C1 segment of cervical spinal cord (tissue), 14 donors: ENCODE measurements at places on chromosomes 4 and X.

DNA sequence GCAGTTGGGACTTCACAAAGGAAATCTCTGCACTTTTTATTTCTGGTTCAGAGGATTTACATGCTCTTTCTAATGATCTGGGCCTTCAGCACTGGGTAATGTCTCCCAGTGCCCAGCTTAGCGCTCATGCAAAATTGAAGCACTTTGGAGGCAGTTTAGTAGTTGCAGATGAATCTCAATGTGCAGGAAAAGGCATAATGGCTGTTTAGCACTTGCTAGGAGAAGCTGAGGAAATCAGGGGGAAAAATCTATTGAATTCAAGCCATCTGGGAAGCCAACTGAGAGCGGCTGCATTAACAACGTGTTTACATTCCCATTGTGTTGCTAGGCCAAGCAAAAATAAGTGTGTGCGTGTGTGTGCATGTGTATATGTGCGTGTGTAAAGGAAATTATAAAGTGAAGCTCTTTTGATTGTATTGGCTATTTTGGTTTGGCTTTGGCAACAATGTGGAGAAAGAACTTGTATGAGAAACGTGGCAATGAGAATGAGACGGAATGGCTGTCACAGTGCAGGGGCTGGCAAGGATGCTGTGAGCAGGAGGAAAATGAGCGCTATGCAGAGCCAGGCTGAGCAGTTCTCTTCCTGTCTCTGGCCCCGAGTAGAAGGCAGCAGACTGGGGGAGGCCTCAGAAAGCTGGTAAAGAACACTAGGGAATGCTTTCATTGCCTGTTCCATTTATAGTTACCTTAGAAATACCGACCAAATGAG, 231.5 kb downstream of the UNC5C start:
- no peak for DNase-seq

DNA sequence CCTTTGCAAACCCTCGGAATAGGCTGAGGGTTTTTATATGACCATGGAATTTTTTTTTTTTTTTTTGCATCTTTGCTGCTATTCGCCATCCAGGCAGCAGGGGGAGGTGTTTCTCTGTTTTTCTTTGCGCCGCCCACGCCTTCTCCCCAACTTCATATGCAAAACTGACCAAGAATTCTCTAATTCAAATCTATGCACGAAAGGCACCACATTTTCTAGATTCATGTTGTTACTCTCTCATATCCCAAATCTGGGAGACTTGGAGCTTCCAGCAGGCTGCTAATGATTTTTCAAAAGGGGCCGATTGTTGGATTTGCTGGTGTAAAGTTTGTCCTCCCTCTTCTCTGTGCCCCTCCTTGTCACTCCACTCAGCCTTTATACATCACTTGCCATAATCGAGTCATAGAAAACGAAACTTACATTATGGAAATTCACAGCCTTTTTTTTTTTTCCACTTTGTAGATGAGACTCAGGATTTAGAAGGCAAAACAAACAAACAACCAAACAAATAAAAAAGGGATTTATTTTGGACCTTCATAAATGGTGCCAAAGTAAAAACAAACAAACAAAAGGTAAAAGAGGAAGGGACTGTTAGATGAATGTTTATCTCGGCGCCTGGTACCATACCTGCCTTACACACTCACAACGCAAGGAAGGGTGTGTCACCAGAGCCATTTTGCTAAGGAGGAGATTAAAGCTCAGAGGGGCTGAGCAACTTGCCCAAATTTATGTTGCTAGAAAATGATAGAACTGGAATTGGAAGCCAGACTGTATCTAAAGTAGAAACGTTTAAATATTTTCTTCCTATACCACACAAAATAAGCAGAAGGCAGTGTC, 29.3 kb upstream of the BOD1L1 start:
- no peak for DNase-seq

DNA sequence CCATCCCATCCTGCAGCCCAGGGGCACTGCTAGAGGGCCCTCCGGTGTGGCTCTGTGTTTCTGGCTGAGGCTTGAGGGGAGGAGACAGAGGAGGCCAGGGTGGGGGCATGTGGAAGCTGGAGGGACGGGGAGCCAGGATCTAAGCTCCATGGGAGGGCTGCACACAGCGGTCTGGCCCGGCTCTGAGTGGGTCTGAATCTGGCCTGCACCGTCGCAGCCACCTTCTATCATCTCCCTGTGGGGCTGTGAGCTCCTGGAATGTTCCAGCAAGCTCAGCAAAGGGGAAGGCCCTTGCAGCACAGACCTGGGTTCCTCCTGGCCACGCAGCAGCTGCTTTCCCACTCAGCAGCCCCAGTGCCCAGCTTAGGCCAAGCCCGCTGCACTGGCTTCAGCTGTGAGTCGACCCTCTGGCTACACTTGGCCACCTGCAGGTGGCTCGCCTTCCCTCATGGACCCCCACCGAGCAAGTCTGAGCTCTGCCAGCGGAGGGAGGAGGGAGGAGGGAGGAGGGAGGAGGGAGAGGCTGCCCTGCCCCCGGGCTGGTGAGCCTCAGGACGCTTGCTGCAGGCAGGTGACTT, 5.3 kb downstream of the NKX1-1 start:
- no peak for DNase-seq

GRCh38 chr4:150345207-150345744, 236.7 kb upstream of the MAB21L2 start:
- no peak for DNase-seq

- no peak for DNase-seq
Measured at GRCh38 chrX:105744291-105744690, 78.0 kb upstream of the NRK start.
